ENCODE measurements at places on chromosomes 5 and 9.

DNA sequence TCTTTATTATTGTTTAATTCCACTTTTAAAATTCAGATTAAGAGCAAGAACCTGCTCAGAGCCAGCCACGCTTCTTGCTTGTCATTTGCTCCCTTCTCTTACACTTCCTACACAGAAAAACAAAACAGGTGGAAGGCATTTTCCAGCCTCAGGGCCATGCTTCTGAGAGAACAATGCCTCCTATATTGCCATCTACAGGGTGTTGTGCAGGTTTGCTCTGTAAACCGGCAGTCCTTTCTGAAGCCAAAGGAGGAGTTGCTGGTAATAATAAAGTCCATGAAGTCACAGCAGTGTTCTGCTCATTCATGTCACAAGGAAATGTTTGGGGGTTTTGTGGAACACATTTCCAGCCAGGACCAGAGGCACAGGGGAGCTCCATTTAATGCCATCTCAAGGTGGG, 16.1 kb upstream of the PRLR start:
- no peak for DNase-seq

GRCh38 chr5:144318011-144318410, 147.3 kb downstream of the KCTD16 start:
- no peak for DNase-seq

DNA sequence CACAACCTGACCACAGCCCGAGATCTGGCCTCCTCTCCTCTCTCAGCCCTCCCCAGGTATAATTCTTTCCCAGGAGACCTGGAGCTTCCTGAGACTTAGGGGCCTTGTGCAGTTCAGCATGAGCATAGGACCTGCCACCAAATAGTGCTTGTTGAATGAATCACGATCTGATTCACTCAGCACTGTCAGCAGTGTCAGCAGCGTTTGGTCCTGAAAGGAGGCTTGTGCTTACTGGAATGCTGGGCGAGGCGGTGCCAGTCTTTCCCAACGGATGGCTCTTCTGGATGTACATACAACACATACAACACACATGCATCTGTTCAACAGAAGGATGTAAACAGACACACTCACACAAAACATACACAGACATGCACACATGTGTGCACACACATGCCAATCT, 173.3 kb downstream of the COL23A1 start:
- DNase-seq: no peak

DNA sequence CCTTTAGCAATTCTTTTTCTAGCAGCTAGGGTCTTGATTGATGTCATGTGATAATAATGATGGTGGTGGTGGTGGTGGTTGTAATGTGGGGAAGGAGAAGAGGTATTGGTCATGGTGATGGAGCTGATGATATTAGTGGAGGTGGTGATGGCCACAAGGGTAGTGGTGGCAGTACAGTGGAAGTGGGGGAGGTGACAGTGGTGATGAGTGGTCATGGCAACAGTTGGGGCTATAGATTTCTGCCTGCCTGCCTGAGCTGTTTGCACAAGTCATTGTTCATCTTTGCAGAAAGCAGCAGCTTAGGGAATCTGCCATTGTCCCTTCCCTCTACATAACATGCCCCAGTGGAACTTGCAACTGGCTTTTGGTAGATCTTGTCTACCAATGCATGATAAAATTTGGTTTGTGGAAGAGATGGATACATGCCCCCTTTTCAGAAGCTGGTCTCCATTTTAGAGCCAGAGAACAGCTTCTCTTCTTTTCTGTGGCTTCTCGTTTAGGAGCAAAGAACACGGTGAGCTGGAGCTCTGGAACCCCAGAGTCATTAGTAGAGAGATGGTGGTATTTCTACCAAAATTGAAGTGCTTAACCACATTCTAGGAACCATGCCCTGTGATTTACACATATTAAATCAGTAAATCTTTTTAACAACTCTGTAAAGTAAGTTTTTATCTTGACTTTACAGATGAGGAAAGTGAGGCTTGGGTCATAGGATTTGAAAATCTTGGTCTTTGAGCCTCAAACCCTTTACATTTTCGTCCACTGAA, 100.3 kb downstream of the AOPEP start:
- DNase-seq: no peak

DNA sequence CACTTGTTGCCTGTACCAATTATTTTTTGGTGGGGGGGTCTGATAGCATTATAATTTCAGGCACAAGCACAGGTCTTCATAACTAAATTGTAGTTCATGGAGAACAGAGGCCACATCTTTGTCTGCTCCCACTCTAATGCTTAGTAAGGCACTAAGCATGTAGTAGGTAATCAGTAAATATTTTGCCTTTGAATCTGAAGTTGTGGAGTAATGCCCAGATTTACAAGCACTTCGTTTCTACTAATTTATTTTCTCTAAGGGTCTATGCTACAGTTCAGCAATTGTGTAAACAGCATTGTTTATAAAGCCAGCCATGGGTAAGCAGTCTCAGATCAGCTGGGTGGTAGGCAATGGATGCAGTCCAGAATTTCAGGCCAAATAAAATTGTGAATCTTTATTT, 78.6 kb downstream of the GRIA1 start:
- no peak for DNase-seq

DNA sequence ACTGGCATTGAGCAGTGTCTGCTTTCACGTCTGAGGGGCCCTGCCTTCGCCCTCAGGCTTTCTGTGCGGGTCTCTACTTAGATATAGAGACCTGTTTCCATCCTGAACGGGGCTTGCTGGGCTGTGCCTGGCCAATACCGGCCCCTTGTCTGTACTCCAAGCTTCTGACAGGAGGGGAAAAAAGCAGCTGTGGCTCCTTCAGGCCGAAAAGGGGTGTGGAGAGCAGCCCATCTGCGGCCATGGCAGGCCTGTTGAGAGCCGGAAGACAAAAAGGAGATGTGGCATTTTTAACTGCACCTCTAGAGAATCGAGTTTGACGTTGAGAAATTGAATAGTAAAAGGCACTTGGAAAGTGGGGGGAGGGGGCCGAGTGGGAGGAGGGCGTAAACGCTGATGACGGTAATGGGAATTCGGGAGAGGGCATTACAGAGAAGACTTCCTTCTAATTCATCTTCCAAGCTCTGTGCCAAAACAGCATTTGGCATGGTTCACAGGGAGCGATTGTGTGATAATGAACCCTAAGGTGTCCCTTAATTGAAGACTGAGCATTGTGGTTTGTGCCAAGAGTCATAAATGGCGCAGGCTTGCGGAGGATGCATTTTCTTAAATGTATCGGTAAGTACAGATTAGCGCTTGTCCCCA, 25.1 kb upstream of the PRDM12 start:
- DNase-seq: no peak

DNA sequence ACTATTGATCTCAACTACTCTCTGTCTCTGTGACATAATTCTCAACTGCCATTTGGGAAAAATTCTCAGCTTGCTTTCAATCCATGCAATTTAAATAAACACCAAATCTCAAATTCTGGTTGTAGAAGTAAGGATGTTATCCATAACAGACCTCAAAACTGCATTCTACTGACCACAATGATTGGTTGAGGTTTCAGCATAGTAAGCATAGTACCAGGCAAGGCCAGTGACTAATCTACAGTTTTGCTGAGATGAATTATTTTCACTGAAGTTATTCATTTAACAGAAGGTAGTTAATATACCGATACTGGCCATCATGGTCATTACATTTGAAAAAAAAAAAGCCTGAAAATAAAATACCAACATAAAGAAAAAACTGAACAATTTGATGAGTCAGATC, 488.0 kb upstream of the CDH18 start:
- DNase-seq: no peak

- peak; percentile 43 for DNase-seq
Measured at GRCh38 chr5:93582677-93583438, at the start of gene NR2F1. NR2F1 (plus strand) TSS chr5:93583222; CDS start chr5:93585024, 1,802 bp downstream.

GRCh38 chr5:98957307-98957706, 28.5 kb upstream of the CHD1 start:
- no peak for DNase-seq

GRCh38 chr5:56814963-56815657, at the start of gene MAP3K1:
MAP3K1 (plus strand) TSS chr5:56815549; CDS start chr5:56815574, 25 bp downstream.
- DNase-seq: peak; percentile 57

DNA sequence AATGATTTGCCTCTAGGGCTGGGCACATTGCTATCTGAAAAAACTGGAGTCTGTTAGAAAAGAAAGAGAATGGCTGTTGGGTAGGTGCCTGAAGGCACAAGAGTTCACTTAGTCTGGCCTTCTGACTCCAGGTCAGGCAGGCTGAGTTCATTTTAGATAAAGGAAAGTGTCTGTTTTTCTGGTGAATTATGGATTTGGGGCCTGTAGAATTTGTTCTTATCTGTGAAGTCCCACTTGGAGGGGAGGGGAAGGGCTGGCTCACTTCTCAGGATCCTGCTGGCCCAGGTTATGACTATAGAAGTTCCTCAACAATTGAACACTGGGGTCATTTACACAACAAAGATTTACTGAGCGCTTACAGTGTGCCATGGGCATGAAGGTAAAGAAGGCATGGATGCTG, 11.5 kb upstream of the SEPTIN8 start:
- no peak for DNase-seq

- DNase-seq: no peak
Measured at GRCh38 chr9:110671849-110672248, 3.3 kb downstream of the MUSK start.

- no peak for DNase-seq
Measured at GRCh38 chr5:147712598-147712997, 69.9 kb downstream of the JAKMIP2 start.

DNA sequence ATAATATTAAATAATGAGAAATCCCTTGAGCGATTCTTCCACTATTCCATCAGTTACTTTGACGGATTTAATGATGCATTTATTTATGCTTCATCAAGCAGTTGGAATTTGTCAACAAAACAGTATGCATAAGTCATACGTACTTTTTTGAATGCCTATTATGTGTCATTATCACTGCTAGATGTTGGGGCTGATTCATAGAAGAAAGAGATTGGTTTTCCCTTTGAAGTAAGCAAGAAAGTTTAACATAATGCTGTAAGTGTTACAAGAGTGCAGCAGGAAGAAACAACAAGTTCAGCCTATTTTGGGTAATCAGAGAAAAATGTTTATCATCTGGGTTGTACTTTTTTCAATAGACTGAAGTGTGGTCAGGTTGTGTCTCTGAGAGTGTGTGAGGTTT, 121.2 kb upstream of the RANBP3L start:
- no peak for DNase-seq

DNA sequence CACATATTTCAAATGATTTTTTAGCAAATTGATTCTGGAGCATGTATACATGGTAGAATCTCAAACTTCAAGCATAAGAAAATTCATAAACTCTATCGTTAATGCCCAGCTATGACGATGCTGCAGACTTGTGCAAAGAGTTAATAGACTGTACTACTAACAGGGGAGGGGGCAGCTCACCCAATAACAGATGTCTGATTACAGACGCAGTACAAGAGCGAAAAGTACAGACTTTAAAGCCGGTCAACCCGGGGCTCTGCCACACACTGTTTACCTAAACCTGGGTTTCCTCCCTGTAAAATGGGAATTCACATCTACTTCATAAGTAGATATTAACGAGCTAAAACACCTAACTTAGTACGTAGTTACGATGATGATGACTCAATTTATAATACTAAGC, 651 bp downstream of the TRIM23 start:
- no peak for DNase-seq

GRCh38 chr9:86549401-86549811, 195.2 kb upstream of the TUT7 start:
- DNase-seq: no peak

- no peak for DNase-seq
Measured at GRCh38 chr5:119355685-119356611, at the start of gene TNFAIP8. TNFAIP8 (plus strand) TSS chr5:119356019; CDS start chr5:119356091, 72 bp downstream.

- DNase-seq: no peak
Measured at GRCh38 chr5:154287136-154287535, 96.6 kb downstream of the GALNT10 start.

- no peak for DNase-seq
Measured at GRCh38 chr5:138661291-138661960, 86.2 kb upstream of the HSPA9 start.

DNA sequence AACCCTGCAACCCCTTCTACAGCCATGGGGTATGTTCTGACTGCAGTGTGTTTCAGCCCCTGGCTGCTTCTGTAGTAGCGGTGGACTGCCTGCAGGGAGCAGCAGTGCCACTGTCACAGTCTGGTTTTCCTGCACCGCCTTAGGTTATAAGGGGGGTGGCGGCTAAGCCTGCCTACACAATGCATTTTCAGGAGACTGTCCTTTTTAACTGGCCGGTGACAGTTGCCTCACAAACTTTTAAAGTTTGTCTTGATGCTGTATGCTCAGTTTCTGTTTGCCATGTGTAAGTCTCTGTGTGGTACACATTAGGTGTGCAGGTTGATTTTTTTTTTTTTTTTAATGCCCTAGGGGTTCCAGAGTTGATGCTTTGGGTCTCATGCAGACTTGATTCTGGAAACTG, 53.0 kb downstream of the NUP214 start:
- peak; percentile 1 for DNase-seq

DNA sequence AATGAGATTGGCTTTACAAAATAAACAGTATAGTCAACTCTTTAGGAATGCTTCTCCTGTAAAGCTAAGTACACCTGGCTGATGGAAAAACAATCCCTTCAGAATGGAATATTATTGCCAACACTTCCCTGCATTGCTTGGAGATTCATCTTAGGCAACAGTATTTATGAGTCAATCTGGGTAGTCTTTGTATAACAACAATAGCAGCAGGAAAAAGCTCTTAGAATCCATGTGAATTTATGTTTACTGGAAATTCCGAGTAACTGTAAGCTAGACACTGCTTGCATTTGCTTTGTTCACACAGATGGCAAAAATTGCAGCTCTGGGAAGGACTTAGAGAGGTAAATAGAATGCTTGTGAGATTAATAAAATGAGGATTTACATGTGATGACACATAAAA, 101.7 kb upstream of the NTRK2 start:
- no peak for DNase-seq

GRCh38 chr5:130992095-130992494, 173.0 kb downstream of the HINT1 start:
- no peak for DNase-seq

- no peak for DNase-seq
Measured at GRCh38 chr5:71971862-71972261, 135.4 kb upstream of the MAP1B start.

- DNase-seq: no peak
Measured at GRCh38 chr5:128011339-128011738, 72.2 kb upstream of the SLC12A2 start.

- no peak for DNase-seq
Measured at GRCh38 chr5:158565017-158565789, 534.5 kb downstream of the EBF1 start.

GRCh38 chr9:89955144-89955543, 350.3 kb downstream of the GADD45G start:
- DNase-seq: no peak

GRCh38 chr9:113785334-113785733, 90.8 kb upstream of the ZNF618 start:
- no peak for DNase-seq

DNA sequence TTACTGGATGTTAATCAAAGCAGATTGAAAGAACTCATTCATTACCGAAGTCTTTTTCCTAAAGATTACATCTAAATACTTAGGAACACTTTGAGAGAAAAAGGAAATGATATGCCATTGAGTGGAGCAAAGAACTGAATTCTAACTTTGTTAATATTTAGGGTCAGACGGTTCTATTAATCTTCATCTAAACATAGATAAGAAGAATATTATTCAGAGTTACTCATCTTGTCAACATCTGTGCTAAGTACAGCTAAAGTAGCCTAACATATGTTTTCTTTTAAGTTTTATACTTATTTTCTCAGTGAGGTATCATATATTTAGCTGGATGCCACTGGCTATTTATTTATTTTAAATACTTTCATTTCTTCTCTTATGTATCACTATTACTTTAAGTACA, 1763.7 kb downstream of the EFNA5 start:
- DNase-seq: no peak

GRCh38 chr9:125889476-125890419, 142.6 kb downstream of the PBX3 start:
- DNase-seq: no peak

All from NCI-H526 treated with DMSO at 0.1 percent for 48 hours (cell line).